ENCODE measurements at places on chromosomes 11 and 22.

DNA sequence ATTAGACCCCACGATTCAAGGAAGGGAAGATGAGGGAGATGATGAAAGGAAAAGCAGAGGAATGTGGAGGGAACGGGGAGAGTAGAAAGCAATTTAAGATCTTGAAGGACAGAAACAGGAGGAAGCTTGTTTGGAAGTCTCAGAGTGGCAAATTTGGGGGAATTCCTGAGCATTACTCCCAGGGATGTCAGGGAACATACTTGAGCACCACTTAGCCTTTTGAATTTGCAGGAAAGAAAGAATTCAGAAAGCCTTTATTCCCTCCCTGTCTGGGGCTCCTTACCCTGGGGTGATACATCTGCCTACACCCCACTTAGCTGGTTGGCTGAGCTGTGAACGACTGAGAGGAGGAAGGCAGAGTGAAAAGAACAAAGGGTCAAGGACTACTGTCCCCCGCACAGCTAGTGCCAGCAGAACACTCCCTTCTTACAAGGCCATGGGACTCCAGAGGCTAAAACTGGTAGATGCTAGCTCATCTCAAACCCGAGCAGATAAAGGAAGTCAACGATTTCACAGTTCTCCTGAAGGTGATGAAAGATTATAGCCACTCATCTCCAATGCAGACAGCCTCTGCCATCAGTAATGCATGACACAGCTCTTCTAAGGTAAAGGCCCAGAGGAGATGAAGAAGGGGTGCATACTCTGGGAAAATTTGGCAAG is 84.0 kb upstream of the AKIP1 start:
- no peak for DNase-seq

- peak; percentile 29 for DNase-seq
These were observed 5.7 kb downstream of the MPZL2 start for GRCh38 chr11:118258410-118258809.

DNA sequence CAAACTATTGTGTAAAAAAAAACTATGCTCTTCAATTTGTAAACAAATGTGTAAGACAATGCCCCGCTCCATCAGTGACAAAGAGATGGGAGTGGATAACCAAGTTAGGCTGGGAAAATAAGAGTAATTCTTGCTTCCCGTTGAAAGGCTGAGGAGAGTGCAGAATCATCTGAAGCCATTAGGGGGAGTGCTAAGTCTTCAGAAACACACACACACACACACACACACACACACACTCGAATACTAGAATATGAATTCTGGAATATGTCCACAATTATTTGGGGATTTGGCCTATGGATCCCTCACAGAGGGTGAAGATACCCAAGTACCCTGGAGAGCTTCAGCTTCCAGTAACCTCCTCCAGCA is 27.8 kb upstream of the ROBO3 start:
- peak; percentile 27 for DNase-seq

DNA sequence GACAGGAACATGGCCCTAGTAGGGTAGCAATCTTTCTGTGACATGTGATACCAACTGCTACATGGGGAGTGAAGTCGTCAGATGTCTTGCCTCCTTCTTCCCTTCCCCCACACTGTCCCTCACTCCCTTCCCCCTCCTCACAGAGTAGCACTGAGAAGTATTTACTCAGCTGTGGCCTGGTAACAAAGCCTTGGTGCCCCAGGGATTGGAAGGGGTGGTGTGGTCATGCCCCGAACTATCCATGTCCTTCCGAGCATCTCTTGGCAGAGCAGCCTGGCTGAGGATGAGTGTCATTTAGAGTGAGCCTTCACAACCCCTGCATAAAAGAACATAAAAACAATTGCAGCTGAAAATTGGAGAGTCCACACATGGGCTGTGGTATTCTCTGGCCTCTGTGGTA is 46.1 kb downstream of the ARFGAP2 start:
- no peak for DNase-seq

DNA sequence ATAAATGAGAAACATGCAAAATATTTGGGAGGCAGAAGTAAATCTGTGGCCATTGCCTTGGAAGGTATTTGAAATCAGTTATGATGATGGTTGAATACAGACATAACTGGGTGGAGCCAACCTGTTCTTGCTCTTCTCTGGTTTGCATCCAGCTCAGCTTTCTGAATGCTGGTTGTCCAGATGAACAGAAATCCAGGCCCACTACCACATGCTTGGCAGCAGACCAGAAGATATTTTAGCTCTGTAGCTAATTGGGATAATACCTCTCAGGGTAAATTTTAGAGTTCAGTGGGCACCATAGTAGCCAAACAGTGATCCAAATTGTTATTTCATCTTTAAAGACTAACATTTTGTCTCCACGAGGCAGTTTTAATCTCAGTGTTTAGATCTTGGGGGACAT is 308.3 kb downstream of the RAB38 start:
- no peak for DNase-seq

DNA sequence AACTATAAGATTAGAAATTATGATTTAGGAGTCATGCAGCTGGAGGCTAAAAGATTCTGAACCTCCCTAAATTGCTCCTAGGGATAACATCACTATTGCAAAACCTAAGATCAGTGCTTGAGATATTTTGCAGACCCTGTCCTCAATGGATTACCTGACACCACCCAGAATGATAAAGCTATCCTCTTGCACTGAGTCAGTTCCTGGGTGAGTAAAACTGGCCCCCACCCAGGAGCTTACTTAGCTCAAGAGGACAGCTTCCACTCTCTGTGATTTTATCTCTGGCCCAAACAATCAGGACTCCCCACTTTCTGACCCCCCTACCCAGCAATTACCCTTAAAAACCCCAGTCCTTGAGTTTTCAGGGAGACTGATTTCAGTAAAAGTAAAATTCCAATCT is 2074.4 kb upstream of the RAG2 start:
- DNase-seq: no peak

- no peak for DNase-seq
These were observed 365.9 kb downstream of the JRKL start for GRCh38 chr11:96755752-96756151.

DNA sequence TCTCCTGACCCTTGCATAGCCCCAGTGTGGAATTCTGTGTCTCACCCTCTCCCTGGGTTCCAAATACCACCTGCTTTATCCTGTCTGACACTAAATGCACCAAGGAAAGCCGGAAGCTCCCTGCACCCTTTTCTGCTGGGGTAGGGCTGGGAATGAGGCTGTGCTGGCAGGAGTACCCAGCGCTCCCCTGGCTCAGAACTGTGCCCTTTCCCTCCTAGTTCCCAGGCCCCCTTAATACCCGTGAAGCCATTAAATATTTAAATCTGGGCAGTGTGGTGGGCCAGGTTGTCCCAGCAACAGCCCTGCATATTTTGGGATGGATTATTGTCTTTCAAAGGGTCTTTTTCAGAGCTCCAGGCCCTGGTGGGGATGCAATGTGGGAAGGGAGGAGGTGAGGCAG is 63.0 kb downstream of the TP53I11 start:
- DNase-seq: no peak

DNA sequence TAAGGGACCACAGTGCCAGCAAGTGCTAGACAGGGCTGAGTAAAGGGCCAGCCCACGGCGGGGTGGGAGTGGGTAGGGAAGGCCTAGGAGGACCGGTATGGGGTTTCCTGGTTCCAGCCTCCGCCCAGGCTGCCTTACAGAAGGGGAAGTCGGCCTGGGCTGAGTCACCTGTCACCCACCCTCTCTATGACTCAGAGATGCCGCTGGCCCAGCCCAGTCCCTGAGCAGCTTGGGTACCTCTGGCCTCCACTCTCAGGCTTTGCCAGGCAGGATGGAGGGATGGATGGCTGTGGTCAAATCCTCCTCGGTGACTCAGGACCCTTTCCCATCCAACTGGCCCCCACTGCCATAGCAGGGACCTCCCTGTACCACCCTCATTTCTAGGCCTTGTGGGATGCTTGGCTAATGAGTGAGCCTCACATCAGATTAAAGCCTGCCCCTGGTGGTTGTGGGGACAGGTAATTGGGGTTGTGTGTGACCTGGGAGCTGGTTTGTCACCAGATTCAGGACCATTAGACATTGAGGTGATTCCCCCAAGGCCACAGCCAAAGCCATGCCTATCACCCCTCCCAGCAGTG is 13.9 kb downstream of the SLC35E4 start:
- DNase-seq: peak; percentile 56

DNA sequence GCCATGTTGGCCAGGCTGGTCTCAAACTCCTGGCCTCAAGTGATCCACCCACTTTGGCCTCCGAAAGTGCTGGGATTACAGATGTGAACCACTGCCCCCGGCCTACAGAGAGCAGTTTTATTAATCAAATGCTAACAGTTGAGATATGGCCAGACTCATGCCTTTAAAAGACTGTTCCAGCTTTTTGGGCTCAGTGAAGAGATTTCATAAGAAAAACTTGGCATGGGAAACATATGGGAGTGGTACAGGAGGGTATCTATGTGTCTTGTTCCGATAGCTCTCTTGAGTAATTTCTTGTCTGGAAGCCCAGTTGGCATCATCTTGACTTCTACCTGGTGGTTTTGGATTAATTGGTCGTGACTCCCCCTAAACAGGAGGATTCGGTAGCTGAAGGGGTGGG is 8.2 kb upstream of the SLC37A4 start:
- DNase-seq: no peak

DNA sequence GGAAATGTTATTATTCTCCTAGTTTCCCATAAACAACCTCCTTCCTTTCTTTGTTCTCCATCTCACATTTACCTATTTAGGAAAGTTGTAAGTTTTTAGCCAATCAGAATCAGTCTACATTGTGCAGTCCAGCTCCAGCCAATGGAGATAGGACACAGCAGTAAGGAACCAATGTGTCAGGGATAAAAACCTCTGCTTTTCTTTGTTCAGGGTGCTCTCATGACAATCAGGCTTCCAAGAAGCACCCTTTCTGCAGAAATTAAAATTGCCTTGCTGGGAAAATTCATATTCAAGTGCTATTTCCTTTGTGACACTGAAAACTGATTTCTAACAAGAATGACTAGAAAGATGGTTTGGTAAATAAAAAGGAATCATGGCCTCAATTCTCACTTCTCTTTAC is 14.6 kb downstream of the SCGB2A1 start:
- DNase-seq: no peak

GRCh38 chr11:58506935-58507334 is 970 bp downstream of the OR5B21 start:
- DNase-seq: no peak

DNA sequence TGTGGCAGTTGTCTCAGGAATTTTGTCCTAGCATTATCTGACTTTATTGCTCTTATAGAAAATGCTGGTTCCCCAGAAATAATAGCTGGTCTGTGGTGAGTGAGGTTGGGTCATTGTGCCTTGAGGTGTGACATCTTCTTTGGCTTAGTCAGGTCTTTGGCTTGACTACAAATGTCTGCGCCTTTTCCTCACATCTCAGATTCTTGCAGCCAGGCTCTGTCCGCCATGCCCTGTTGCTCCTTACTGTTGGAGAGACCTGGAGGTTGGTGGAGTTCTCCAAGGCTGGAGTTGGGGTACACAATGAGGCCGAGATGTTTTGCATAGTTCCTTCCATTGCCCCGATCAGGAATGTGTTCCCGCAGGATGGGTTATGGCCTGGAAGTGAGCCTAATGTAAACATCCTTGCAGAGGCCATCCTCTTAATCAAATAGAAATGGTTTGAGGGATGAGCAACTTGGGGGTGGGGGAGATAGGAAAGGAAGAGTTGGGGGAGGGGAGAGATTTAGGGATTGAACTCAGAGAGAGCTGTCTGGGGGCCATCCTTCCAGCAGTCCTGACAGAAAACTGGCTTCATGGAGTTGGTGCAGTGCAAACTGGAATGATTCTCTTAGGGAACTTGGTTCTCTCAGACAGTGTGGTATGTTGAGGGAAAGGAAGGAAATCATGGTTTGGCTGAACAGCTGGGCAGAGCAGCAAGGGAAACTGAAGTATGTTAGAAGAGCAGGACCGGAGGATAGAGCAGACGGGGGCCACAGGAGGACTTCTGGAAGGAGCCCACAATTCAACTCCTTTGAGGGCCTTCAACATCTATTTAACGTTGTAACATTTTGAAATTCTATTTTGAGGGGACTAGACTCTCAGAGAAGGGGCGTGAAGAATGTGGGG is 49.9 kb downstream of the ZBTB16 start:
- DNase-seq: no peak

- no peak for DNase-seq
These were observed 10.7 kb upstream of the SMIM38 start for GRCh38 chr11:69145050-69145380.

- DNase-seq: no peak
These were observed 56.8 kb upstream of the FBXO3 start for GRCh38 chr11:33830903-33831648.

GRCh38 chr11:112522536-112522935 is 261.9 kb upstream of the PLET1 start:
- no peak for DNase-seq

DNA sequence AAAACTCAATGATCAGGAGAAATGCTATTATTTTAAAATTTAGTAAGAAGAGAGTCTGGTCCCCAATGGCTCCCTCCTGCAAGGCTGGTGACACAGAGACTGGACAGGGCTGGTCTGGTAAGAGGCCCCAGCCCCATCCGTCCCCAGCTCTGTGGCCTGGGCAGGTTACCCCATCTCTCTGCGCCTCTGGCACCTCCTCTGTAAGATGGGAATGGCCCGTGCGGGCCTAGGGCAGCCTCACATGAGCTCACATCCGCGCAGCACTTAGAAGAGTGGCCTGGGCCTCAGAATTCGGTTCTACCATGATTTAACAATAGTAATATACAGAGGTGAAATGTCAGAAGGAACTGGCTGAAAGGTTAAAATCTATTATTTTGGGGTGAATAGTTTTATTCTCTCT is 1.2 kb downstream of the APOBEC3F start:
- DNase-seq: no peak

DNA sequence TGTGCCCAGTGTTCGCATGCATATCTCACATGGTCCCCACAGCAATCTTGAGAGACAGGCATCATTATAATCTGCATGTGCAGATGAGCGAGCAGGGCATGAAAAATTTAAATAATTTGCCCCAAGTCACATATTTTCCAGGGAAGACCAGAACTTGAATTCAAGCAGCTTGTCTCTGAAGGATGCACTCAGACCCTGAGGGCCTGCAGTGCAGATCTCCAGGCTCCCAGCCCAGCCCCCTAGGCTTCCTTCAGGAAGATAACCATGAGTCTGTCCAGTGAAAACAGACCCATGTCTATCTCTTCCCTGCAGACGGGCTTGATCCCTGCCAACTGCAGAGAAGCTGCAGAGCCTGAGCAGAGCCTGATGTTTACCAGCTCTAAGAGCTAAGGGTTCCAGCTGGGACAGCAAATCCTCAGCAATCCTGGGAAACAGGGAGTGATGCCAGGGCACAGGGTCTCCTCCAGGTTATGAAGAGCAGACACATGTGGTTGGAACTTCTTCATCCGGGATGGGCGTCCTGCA is 55.1 kb downstream of the NAV2 start:
- DNase-seq: no peak

DNA sequence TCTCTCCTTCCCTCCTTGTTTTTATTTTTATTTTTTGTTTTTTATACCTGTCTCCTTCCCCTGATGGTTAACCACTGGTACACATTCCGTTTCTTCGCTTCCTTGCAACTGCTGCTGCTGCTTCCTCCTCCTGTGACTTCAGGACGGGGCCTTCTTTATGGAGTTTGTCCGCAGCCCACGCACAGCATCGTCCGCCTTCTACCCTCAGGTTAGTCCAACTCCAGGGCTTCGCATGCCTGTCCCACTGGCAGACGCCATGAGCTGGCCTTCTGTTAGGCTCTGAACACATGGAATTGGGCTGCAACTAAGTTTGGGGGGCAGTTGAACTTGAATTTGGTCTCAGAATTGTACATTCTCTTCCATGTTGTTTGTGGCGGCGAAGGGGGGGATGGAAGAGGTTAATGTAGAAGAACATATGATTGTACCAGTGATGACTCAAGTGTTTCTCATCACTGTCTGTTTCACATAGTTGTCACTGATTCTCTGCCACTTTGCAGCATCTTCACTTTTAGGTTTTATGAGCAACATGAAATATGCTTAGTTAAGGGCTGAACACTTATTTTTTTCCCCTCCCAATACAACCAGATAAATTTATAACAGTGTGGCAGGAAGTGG is 83.0 kb upstream of the YWHAH start:
- no peak for DNase-seq

Measured in CD4-positive, alpha-beta T cell treated with Interleukin-12 subunit alpha and Interleukin-12 subunit beta, for 1 hour (primary cell).